ENCODE measurements at places on chromosomes 2 and 18.

- DNase-seq = no peak
Measured at GRCh38 chr2:10303181-10303693, 533 bp downstream of the HPCAL1 start.

DNA sequence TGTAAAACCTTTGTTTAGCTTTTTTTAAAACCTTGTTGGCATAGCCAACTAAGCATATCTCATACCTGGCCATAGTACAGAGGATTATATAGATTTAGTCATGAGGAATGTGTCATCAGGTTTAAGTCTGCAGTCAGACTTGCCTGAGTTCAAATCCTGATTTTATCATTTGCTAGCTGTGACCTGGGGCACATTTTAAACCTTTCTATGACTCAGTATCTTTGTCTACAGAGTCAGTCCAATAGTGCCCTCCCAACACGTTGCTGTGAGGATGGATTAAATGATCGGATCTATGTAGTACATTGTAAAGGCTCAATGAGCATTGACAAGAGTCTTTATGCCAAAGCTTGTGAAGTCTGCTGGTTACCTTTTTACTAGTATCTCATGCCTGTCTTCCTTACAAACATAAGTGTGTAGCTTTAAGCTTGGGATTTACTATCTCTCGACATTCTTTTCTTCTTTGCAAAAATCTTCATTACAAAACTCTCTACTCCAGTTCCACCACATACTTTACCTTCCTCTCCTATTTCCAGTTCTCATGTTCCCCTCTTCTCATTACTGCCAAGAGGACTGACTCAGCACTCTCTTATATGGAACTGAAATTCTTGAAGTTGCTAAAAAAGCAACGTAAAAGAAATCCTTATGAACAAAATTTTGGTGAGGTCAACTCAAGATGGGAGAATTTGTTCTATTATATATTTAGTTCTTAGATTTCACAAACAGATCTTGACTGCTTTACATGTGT, 68.1 kb upstream of the RBMS1 start:
- no peak for DNase-seq

- no peak for DNase-seq
Measured at GRCh38 chr2:128404709-128405466, 86.2 kb upstream of the HS6ST1 start.

DNA sequence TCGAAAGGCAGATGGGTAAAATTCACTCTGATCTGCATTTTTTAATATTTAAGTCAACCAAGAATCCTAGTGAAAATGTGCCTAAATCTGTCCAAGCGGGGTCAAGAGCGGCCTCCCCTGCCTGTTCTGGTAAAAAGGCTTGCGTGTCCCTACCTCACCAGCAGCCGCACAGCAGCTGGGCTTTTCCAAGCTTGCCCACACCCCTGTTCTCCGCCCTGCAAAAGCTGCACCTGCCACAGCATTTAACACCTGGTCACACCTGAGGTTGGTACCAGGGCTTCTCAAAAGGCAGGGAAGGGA, 25.8 kb upstream of the TMEM182 start:
- no peak for DNase-seq

- DNase-seq = no peak
Measured at GRCh38 chr2:206996556-206997065, 57.3 kb downstream of the CPO start.

Data from stimulated activated CD8-positive, alpha-beta memory T cell treated with anti-CD3 and anti-CD28 coated beads, Interleukin-7, amount 100 ng/mL, for 1 hour (primary cell).